ENCODE measurements at places on chromosomes 6 and 20.

DNA sequence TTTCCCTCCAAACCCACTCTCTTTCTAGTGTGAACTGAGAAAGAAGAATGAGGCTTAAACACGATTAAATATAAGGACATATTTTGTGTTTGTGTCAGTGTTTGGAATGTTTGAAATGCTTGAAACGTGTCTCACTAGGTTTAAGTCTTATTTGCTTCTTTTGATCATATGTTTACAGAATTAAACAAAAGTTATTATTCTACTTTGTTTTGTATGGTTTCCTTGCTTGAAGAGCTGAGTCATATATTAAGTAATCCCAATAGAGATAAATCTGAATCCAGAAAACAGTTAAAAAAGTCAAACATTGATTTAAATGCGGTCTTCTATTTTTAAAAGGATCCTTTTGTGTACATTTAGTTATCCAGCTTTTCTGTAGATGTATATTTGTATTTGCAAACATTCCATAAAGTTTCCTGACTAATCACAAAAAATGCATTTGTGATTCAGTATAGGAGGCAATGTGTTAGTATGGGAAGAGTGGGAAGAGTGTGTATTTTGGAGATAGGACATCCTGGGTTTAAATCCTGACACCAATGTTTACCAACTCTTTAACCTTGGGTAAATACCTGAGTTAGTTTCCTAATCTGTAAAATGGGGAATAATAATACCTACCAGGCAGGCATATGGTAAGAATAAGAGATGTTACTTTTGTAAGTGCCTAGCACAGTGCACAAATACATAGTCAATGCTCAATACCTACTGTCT is 72.9 kb downstream of the TSBP1 start:
- DNase-seq, result no peak

DNA sequence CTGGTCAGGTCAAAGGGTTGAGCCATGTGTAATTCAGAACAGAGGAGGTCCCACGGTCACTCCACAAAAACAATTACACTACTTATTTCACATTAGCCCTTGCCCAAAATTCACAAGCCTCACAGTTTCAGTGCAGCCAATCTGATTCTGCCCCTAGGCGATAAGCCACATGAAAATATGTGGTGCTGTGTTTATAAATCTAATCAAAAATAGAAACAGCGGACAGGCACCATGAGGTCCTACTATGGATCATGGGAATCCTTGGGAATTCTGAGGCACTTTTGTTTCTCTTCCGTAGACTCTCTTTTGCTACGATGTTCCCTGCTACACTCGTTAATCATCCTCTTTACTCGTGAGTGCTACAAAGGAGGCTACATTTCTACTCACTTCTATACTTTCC is 476.1 kb downstream of the TFAP2A start:
- DNase-seq, result no peak

DNA sequence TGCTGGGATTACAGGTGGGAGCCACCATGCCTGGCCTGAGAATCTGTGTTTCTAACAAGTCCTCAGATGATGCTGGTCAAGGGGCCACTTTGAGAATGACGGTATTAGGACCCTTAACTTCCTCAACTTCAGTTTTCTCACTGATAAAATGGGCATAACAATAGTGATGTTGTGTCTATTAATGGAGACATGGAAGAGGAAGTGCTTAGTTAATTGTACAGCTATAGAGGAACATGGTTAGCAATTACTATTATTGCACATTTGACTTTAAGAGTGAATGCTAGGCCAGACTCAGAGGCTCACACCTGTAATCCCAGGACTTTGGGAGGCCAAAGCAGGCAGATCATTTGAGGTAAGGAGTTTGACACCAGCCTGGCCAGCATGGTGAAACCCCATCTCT is 12.7 kb downstream of the DPPA5 start:
- DNase-seq, result no peak

GRCh38 chr20:61257611-61258010 is 5.5 kb downstream of the CDH4 start:
- no peak for DNase-seq

GRCh38 chr6:140434761-140435160 is 1060.3 kb upstream of the CITED2 start:
- DNase-seq, result no peak

Data from stimulated activated CD4-positive, alpha-beta T cell treated with anti-CD3 and anti-CD28 coated beads, Interleukin-15, amount 100 ng/mL, for 1 hour (primary cell).